Heart left ventricle (tissue), 16 donors: ENCODE measurements at places on chromosomes 13 and 19. TPM values are rescaled to one million over a fixed set of nuclear protein-coding genes. Genes with fewer than 3 reads are reported as not detected.

Gene CKM
- 3,539 TPM for total RNA-seq

Gene SLC10A2
- not detected for total RNA-seq

Gene DMKN
- total RNA-seq, result 18.8 TPM

Gene PLK5
- 0.17 TPM for total RNA-seq

Gene C19orf81
- total RNA-seq, result 3.6 TPM

Gene SLC17A7
- total RNA-seq, result 1.4 TPM

Gene ZNF497
- total RNA-seq, result 0.60 TPM

Gene IGFL3
- total RNA-seq, result not detected

Gene THAP8
- total RNA-seq, result 4.3 TPM

Gene ZNF837
- 0.63 TPM for total RNA-seq

Gene ATP4A
- total RNA-seq, result not detected

Gene MARK4
- total RNA-seq, result 28.1 TPM
